ENCODE measurements at places on chromosomes 2 and 18.

DNA sequence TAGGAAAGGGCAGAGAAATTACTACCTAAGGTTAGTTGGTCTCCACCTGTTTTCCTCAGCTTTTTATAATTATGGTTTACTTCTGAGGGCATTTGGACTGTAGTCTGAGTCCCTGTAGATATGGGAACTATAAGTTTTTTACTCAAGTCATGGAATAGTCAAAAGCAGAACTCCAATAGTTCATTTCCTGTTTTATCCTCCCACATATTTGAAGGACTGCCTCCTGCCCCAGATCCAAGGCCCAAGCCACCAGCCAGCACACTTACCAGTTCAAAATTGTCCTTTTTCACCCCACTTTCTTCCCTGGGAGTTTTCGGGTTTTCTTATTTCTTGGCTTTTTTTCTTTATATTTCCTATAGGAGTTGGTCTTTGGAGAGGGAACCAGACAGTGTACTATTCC lies 164.1 kb downstream of the MBD5 start:
- no peak for DNase-seq

- DNase-seq, result no peak
Measured at GRCh38 chr2:23029951-23030350, 355.0 kb upstream of the KLHL29 start.

DNA sequence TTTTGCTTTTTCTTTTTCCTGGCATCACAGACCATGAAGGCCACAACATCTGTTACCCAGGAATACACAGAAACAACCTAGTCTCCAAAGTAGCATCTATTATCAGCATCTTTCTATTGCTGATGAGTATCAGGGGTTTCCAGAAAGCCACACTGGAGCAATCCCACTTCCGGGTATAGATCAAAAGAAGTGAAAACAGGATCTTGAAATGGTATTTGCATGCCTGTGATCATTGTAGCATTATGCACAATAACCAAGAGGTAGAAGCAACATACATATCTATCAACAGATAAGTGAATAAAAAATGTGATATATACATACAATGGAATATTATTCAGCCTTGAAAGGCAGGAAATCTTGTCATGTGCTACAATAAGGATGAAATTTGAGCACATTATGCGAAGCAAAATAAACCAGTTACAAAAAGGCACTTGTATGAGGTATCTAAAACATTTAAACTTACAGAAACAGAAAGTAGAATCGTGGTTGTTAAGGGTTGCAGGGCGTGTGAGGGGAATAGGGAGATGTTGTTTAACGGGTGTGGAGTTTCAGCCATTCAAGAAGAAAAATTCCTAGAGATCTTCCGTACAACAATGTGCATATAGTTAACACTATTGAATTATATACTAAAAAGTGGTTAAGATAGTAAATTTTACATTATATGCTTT lies 115.1 kb downstream of the KCNE4 start:
- DNase-seq, result no peak

GRCh38 chr18:51953521-51953920 lies 386.5 kb upstream of the DCC start:
- DNase-seq, result no peak

- DNase-seq, result no peak
Measured at GRCh38 chr2:99444222-99444621, 45.6 kb downstream of the REV1 start.

Data from T-helper 9 cell (primary cell).